G401 (cell line): ENCODE measurements at places on chromosomes 1 and 21. TPM values are rescaled to one million over a fixed set of nuclear protein-coding genes. Genes with fewer than 3 reads are reported as not detected.

GRCh38 chr1:229130028-229130668 lies 140.8 kb upstream of the RAB4A start:
- no peak for DNase-seq

DNA sequence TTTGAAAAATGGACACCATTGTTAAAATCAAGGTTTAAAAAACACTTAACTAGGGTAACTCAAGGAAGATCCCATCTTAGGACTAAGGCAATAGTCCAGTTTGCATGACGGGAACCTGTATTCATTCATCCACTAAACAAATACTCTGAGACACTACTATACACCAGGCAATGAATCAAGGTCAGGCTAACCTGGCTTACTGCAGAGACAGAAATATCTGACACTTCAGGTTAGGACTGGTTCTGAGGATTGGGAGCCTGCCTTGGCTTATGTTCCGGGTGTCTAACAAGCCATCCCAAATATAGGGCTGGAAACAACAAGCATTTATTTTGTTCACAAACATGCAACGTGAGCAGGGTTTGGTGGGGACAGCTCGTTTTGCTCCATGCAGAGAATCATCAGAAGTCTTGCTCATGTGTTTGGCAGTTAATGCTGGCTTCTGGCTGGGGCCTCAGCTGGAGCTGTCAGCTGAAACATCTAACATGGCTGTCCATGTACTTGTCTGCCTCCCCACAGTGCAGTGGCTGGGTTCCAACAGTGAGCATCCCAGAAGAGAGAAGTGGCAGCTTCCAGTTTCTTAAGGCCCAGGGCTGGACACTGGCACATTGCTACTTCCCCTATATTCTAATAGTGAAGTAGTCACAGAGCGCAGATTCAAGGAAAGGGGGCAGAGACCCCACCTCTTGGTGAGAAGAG lies 37.0 kb upstream of the CAMK1G start:
- peak; percentile 11 for DNase-seq

The TAL1 gene
- 0.06 TPM in 1 of 2 replicates, not detected in the other for total RNA-seq

The FCRL2 gene
- total RNA-seq = not detected in 2 replicates
